ENCODE measurements at places on chromosomes 3 and 15.

- no peak for DNase-seq
Measured at GRCh38 chr15:98690272-98690950, 42.1 kb downstream of the IGF1R start.

DNA sequence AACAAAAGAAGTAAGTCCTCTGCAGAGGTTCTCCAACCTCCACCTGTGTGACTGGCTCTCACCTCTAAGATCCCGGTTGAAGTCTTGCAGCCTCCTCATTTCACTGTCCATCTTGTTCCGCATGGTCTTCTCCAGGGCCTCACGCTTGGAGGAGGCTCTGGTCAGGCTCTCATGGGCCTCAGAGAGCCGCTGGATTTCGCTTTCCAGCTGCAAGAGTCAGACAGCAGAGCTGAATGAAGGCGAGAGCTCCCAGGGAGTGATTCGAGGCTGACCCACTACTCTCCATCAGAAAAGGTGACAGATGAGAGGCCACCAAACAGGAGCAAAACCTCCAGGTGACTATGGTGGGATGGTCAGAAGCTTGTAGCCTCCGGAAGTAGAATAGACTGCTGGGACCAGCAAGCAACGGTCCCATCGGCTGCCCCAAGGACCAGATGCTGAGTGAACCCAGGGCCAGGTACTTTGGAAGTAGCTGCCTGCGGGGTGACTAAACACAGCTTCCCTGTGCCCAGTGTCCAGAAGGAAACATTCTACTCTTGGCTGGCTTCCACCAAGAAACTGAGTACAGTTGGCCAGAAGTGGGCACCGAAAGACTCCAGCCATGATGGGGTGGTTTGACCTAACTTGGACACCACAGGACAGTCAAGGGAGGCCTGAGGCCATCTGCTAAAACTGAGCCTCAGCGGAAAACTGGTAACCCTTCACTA lies 7.9 kb downstream of the AMOTL2 start:
- DNase-seq: no peak

DNA sequence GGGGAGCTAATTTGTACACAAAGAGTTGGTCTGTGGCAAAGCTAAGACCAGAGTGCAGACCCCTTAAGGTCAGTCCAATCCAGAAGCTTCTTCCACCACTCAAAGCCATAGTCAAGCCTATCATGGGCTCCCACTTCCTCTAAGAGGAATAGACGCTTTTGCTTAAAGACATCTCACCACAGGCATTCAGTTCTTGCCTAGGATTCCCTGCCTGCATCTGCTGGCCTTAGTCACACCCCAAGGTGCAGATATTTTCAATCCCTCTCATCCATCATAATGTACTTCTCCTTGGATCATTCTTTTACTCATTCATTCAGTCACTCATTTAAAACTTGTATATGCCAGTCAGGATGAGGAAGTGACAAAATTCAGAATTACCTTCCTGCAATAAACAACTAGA lies 179.6 kb upstream of the STT3B start:
- DNase-seq: no peak

GRCh38 chr3:53837331-53837730 lies 8.9 kb downstream of the CHDH start:
- DNase-seq: no peak

- no peak for DNase-seq
Measured at GRCh38 chr3:73479325-73479724, 145.4 kb downstream of the PDZRN3 start.

All from fibroblast of skin of left biceps (primary cell).